ENCODE measurements at places on chromosomes 16 and 17. TPM values are rescaled to one million over a fixed set of nuclear protein-coding genes. Genes with fewer than 3 reads are reported as not detected.

Gene GAST
- total RNA-seq: not detected

Gene ADGRG3
- 0.99 TPM for total RNA-seq

Gene KCNJ18
- total RNA-seq: not detected

Gene RNF222
- total RNA-seq: 0.62 TPM

Gene FLCN
- 34.1 TPM for total RNA-seq

Gene SLC38A10
- 59.4 TPM for total RNA-seq

Gene IKZF3
- 113 TPM for total RNA-seq

Gene OR1D5
- total RNA-seq: not detected

Gene IRX6
- total RNA-seq: not detected

Gene MIEN1
- total RNA-seq: 41.8 TPM

Gene PPY
- not detected for total RNA-seq

Gene CSH1
- 11.3 TPM for total RNA-seq
